Cerebellar nuclear complex (tissue), 1 donor: ENCODE measurements at places on chromosomes 4 and X.

DNA sequence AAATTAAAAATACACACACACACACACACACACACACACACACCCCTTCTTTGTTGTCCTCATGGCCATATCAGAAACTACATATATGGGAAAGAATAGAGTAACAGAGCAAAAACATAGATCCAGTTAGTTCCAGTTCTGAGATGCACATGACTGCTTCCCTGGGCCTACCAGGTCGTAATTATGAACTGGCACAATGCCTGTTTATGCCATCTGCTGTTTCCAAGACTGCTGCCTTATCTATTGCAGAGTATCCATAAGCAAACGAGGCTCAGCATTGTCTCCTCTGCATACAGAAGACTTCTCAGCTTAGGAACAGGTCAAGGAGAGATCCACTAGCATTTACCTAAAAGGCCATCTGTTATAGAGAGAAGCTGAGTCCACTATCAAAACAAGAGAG lies 789.0 kb downstream of the TECRL start:
- no peak for DNase-seq

- DNase-seq, result no peak
Observed at GRCh38 chr4:5654791-5655190, 53.6 kb downstream of the EVC2 start.

DNA sequence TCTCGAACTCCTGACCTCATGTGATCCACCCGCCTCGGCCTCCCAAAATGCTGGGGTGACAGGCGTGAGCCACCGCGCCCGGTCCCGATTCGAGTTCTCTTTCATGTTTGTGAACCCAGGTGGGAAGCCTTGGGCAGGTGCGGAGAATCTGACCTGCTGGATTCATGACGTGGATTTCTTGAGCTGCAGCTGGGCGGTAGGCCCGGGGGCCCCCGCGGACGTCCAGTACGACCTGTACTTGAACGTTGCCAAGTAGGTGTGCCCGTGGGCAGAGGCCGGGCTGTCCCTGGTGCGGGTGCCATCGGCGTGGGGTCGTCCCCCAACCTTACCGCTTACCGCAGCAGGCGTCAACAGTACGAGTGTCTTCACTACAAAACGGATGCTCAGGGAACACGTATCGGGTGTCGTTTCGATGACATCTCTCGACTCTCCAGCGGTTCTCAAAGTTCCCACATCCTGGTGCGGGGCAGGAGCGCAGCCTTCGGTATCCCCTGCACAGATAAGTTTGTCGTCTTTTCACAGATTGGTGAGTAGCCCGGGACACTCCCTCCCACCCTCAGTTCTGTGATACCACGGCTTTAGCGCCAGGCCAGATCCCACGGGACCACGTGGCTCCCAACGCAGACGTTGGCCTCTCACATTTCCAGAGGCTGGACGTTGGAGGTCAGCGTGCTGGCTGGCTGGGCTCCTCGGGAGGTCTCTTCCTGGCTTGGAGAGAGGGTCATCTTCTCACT lies 15.6 kb downstream of the IL3RA start:
- no peak for DNase-seq

- no peak for DNase-seq
Observed at GRCh38 chr4:175071123-175071522, 153.0 kb downstream of the ADAM29 start.

GRCh38 chrX:53900623-53901022 lies 143.7 kb downstream of the PHF8 start:
- no peak for DNase-seq

DNA sequence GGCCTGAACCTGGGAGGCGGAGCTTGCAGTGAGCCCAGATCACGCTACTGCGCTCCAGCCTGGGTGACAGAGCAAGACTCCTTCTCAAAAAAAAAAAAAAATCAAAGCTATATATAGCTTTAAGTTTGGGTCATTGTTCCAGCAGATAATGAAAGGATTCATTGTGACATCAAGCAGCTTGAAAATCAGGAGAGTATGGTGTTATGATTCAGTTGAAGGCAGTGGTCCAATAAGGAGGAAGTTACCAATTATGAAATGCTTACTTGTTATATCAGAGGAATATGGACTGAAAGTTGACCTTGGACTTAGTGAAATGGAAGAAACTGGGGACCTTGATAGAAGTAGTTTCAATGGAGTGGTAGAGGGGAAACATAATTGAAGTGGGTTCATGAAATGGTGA lies 140.4 kb upstream of the MAD2L1 start:
- DNase-seq, result no peak

DNA sequence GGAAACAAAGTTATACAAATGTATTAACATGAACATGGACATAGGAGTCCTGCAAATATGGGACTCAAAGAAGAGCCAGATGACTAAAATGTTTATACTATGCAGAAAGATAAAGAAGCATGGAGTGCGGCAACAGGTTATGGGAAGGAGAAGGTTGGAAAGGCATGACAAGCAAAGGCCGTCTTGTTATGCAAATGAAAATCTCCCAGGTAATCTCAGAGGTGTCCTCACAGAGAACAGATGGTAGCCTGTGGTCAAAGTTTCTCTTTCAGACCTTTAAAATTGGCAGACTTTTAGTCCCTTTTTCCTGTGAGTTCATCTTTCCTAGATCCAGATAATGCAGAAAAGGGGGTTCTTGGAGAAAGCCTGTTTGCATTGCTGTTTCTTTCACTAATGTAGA lies 116.4 kb upstream of the BEND4 start:
- no peak for DNase-seq

DNA sequence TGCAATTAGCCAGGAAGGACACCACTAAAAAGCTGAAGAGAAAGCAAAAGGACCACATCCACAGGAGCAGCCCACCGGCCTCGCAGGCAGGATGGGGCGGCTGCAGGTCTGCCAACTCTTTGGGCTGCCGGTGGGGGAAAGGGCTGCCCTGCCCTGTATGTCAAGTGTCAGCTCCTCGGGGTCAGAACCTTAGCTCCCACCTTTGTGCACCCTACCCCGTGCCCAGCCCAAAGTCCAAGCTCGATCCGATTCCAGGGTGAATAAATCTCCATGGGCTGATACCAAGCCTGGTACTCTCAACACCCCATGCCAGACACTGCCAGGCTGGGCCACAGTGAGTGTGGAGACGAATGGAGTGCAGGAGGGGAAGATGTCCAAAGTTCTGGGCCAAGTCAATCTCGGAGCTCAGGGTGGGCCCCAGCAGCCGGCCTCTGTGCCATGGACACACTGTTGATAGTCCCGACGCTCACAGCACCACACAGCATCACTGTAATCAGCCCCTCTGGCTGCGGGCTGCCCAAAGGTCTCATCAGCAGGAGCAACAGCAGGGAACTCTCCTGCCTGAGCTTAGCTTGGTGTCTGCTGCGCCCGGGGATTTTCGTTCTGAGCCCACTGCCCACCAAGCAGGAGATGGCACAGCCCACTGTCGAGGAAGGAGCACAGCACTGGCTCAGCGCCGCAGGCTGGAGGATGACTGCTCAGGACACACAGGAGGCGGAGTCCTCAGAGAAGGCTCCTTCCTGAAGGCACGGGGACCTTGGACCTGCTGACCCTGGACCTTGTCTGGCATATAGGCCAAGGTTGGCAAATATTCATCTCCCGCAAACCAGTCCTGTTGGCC lies 84.4 kb downstream of the JAKMIP1 start:
- no peak for DNase-seq

DNA sequence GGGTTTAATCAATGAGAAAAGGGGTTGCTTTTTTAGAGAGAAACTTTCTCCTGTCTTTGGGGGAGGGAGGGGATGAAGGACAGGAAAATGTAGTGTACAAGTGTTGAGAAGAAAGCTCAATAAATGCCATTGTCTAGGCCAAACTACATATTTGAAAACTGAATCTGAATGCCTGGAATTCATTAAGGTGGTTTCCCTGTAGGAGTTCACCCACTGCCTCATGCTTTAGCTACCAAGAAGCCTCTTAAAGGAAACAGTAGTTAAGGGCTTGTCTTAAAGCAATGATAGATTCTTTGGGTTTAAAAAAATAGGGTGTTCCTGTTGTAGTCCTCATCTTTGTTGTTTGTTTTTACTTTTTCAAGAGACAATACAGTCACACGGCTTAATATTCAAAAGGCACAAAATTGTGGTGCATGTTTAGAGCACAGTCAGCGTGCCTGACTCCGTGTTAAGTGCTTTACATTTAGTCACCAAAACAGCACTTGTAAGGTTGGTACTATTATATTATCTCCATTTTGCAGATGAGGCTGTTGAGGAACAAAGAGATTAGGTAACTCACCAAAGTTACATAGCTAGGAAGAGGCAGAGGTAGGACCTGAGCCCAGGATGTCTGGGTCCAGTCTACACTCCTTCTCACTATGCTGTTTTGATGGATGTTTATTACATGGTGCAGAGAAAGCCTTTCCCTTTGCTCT lies 46.0 kb downstream of the FNIP2 start:
- no peak for DNase-seq

DNA sequence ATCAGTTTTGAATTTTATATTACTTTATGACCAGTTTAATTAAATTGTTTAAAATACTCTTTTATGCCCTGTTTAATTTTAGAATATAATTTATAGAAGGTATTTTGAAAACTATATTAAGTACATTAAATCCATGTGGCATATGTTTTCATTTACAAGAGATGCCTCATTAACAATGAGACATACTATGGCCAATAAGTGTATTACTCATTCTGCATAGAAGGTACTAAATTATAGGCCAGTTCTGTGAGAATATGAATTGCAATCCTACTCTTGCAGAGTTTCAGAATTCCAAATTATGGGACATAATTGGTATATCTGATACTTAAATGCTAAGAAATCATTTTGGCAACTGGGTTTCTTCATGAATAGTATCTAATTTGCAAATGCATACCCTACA lies 951.1 kb downstream of the FAT4 start:
- DNase-seq, result no peak

- DNase-seq, result no peak
Observed at GRCh38 chr4:133996431-133997121, 205.0 kb downstream of the PABPC4L start.

GRCh38 chr4:155667568-155668511 lies 1.2 kb downstream of the GUCY1A1 start:
- DNase-seq, result no peak

GRCh38 chr4:144634978-144635747 lies 10.8 kb upstream of the HHIP start:
- DNase-seq, result no peak

DNA sequence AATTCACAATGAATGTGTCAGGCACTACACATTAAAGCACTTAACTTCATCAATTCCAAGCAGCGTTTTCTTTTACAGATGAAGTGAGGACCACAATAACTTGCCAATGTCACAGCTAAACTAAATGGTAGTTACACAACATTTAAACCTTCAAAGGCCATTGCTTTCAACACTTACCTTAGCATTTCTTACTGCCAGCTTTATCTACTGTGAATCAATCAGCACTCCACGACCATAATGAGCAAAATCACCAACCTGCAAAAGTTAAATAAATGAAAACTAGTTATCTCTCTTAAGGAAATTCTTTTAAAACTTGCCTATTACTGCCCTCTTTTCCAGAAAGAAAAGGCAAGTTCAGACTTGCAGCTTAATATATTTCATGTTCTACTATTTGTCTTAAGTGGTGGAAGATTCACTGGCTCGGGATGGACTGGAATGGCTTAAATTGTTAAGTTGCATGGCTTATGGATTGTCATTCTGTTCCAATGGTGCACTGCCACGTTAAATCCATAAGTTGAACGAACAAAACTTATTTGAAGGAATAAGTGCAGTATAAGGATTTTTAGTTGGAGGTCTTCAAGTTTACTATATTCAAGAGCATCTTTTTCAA lies 8.3 kb downstream of the RBMX start:
- DNase-seq, result no peak

DNA sequence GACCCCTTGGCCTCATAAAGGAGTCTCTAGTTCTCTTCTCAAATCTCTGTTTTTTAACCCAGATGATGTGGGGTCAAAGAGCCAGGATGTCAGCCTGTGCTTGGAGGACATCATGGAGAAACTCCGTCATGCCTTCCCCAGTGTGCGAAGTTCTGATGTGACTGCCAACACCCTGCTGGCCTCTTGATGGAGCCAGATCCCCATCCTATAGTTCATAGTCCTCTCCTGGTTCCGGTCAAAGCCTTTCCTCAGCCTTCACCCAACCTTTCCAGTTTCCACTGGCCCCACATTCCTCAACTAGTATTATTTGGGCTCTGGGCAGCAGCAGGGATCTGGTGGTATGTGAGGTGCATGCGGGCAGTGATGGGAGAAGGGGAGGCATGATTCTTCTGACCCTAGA lies 30.7 kb downstream of the TAF7L start:
- no peak for DNase-seq

DNA sequence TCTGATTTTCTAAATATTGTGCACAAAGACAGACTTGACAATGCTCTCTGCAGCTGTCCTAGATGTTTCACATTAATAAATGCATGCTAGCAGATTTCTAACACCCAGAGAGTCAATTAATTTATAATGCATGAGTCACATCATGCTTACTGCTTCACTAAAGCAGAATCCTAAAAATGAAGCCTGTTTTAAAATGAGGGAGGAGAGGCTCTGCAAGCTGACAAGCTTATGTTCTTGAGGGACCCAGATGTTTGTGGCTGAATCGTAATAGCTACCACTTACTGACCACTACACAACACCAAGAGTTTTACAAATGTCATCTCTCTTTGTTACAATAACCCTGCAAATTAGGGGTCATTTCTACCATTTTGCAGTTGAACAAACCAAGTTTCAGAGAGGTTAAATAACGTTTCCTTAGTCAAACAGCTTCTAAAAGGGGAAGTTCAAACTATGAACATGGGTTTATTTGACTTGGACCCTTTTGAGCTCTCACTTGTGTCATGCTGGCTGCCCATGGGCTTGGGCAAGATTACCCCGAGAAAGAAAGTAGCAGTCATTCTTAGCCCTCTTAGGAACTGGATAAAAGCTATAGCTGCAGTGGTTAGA lies 262.7 kb upstream of the ETNPPL start:
- no peak for DNase-seq

- DNase-seq, result no peak
Observed at GRCh38 chrX:46257451-46257879, 287.8 kb downstream of the ZNF674 start.

- no peak for DNase-seq
Observed at GRCh38 chr4:20624793-20625374, 75.4 kb upstream of the PACRGL start.

GRCh38 chr4:53147711-53148110 lies 218.2 kb downstream of the SCFD2 start:
- DNase-seq, result no peak

- no peak for DNase-seq
Observed at GRCh38 chr4:89998469-89999011, 103.9 kb downstream of the MMRN1 start.

- DNase-seq, result no peak
Observed at GRCh38 chr4:150217808-150218207, 139.6 kb downstream of the DCLK2 start.

DNA sequence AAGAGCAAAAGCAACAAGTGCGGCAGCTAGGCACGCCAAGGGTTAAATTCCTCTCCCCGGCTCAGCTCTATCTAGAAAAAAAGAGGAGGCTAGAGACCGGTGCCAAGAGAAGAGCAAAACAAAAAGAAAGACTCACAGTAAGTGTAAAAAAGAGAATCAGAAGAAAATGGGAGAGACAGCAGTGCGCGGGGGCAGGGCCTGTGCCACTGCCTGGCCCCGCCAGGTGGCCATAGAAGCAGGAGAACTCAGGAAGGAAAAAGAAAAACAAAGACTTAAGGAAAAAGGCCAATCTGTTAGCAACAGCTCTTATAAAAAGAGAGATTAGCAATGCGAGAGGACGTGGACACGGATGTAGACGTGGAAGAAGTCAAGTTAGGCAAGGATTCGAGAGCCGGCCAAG lies 3.2 kb downstream of the ACOX3 start:
- DNase-seq, result no peak
